CD4-positive, alpha-beta T cell (primary cell): ENCODE measurements at places on chromosomes 6 and 20.

DNA sequence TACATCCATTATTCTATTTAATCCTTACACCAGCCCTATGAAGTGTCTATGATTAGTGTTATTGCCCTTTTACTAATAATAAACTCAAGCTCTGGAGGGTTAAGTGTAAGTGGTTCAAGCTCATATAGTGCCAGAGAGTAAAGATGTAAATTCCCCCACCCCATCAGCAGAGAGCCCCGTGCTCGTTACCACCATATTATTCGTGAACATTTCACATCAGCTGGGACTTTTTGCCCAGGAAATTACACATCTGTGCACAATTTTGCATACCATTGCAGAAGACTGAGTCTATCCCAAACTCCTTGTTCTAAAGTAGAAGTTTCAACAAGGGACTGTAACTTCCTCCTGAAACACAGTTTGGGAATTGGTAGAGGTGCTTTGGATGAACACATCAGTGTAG lies 220.1 kb downstream of the BCAS1 start:
- no peak for DNase-seq
- peaks cover 26% of the 10 kb centered on the region for H3K4me1 ChIP-seq
- H3K36me3 ChIP-seq = no peaks in the 10 kb centered on the region
- no peak overlapping the region for H3K27ac ChIP-seq

DNA sequence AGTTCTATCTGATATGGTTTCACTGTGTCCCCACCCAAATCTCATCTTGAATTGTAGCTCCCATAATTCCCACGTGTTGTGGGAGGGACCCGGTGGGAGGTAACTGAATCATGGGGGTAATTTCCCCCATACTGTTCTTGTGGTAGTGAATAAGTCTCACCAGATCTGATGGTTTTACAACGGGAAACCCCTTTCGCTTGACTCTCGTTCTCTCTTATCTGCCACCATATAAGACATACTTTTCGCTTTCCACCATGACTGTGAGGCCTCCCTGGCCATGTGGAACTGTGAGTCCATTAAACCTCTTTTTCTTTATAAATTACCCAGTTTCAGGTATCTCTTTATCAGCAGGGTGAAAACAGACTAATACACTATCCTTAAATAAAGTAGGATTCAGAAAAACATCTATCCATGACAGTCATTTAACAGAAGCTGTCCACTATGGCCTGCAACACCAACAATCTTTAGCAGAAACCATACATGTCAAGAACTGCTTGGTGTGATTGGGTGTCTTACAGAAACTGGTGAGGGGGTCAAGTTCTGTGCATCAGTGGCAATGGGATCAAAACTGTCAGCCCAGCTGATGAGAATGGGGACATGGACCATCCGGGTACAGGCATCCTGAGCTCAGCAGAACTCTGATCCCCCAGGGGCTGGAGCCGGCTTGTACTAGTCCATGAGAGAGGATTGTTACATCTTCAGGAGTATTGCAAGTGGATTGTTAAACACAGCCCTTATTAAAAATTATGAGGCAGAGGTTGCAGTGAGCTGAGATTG lies 59.2 kb downstream of the SCML4 start:
- no peak for DNase-seq
- no peak overlapping the region for H3K4me3 ChIP-seq
- no peaks in the 10 kb centered on the region for H3K4me1 ChIP-seq
- H3K27me3 ChIP-seq = no peaks in the 10 kb centered on the region
- peaks cover 11% of the 10 kb centered on the region for H3K36me3 ChIP-seq

GRCh38 chr20:58149437-58150091 lies 78.9 kb downstream of the ANKRD60 start:
- H3K27me3 ChIP-seq = peaks cover 24% of the 10 kb centered on the region
- H3K4me3 ChIP-seq = no peak overlapping the region
- no peaks in the 10 kb centered on the region for H3K4me1 ChIP-seq
- no peaks in the 10 kb centered on the region for H3K36me3 ChIP-seq
- no peak overlapping the region for H3K27ac ChIP-seq

GRCh38 chr6:142355520-142356174 lies 53.8 kb downstream of the ADGRG6 start:
- DNase-seq = no peak
- no peaks in the 10 kb centered on the region for H3K36me3 ChIP-seq
- H3K4me1 ChIP-seq = no peaks in the 10 kb centered on the region

- H3K27ac ChIP-seq = no peak overlapping the region
- no peaks in the 10 kb centered on the region for H3K4me1 ChIP-seq
- no peak overlapping the region for H3K4me3 ChIP-seq
- H3K36me3 ChIP-seq = no peaks in the 10 kb centered on the region
Observed at GRCh38 chr20:17836303-17836861, 132.2 kb downstream of the SNX5 start.

DNA sequence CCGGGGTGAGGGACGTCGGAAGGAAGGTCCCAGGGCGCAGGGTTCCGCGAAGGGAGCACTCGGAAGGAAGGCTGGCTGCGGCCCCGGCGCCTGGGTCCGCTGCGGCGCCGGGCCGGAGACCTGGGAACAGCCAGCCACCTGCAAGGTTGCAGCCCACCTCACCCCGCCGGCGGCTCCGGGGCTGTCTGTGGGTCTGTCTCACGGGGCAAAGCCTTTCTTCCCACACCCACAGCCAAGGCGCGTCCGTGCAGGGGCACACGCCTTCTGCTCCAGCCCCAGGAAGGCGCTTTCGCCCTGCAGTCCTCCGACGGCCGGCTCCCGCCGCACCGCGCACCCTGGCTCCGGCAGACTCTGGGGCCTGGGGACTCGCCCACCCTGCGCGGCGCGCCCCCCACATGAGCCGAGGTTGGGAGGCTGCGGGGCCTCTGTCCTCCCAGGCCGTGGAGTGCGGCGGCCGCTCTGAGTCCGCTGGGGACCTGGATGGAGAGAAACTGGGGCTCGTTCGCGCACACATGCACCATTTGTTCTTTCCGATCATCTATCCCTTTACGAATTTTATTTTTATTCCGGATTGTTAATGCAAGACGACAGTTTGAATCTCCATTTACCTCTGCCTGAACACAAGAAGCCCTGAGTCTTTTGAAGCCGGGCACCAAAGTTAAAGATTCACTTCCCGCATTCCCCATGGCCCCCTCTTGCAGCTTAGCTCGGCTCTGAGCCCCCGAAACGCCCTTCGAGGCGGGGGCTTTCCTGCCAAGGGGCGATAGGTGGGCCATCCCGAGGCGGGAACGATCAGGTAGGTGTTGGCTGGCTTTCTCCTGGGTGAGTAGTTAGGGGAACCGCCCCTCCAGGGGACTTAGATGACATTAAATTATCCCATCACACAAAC lies 4.5 kb upstream of the FOXC1 start:
- DNase-seq = no peak
- H3K27ac ChIP-seq = no peak overlapping the region
- H3K27me3 ChIP-seq = peaks cover 87% of the 10 kb centered on the region
- H3K4me3 ChIP-seq = no peak overlapping the region
